ENCODE measurements at places on chromosomes 3 and 15.

GRCh38 chr15:98596131-98596530 is 52.2 kb upstream of the IGF1R start:
- no peak for DNase-seq

DNA sequence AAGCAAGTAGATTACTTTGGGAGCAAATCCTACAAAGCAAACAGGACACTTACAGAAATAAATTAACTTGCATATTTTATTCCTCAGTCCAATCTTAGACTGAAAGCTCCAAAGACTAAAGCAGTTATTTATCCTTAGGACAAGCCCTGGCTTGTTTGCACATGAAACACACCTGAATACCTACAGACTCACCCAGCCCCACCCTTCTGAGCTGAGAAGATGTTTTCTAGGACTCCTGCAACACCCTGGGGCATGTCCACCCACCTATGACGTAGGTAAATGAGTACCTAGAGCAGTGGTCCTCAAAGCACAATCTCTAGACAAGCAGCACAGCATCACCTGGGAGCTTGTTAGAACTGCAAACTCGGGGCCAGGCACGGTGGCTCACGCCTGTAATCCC is 80.8 kb downstream of the ANXA2 start:
- DNase-seq = no peak

GRCh38 chr3:133926736-133927539 is 31.3 kb upstream of the RAB6B start:
- no peak for DNase-seq

- no peak for DNase-seq
These were observed 9.4 kb downstream of the VHL start for GRCh38 chr3:10150987-10151386.

GRCh38 chr3:158766364-158766763 is 34.1 kb upstream of the RARRES1 start:
- DNase-seq = no peak

DNA sequence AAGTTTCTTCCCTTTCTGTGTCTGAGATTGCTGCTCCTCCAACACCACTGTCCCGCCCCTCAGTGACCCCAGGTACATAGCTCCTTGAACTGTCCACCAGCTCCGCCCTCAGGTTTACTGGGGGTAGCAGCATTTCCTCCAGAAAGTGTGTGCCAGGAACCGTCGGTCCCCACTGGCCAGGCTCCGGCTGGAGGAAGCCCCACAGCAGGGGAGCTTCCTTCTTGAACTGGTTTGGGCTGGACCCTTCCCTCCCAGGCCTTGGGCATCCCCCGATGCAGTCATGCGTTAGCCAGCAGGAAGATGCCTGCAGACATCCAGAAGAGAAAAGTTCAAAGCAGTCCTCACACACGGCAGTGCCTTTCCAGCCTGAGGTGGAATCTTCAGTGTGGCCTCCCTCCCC is 19.7 kb downstream of the PAK6 start:
- DNase-seq = no peak

GRCh38 chr15:38532728-38533127 is 31.9 kb downstream of the RASGRP1 start:
- DNase-seq = no peak

GRCh38 chr3:73685061-73685460 is 60.3 kb upstream of the PDZRN3 start:
- no peak for DNase-seq

GRCh38 chr15:64454282-64454681 is 6.1 kb upstream of the ZNF609 start:
- DNase-seq = no peak

DNA sequence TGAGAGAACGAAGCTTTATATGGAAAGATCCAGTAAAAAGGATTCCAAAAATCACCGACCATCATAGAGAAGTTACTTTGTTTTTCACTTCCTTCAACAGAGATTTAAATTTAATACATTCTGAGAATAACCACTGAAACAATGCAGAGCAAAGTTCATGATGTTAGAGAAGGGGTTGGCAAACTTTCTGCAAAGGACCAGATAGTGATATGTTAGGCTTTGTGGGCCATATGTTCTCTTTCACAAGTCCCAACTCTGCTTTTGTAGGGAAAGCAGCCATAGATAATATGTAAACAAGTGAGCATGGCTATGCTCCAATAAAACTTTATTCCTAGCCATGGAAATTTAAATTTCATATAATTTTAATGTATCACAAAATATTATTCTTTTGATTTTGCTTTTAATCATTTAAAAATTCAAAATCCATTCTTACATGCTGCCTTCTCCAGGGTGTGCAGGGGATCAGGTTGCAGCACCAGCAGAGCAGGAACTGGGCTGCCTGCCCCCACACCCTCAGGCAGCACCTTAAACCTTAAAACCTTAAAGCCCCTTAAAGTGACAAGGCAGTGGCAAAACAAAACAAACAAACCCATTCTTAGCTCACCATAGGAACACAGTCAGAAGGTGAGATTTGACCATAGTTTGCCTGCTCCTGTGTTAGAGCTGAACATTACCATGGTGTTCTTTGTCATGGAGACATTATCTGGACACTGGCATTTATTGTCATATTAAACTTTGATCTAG is 16.9 kb upstream of the IGSF10 start:
- no peak for DNase-seq

- DNase-seq = no peak
These were observed 136.3 kb downstream of the NSMCE3 start for GRCh38 chr15:29133321-29133720.

DNA sequence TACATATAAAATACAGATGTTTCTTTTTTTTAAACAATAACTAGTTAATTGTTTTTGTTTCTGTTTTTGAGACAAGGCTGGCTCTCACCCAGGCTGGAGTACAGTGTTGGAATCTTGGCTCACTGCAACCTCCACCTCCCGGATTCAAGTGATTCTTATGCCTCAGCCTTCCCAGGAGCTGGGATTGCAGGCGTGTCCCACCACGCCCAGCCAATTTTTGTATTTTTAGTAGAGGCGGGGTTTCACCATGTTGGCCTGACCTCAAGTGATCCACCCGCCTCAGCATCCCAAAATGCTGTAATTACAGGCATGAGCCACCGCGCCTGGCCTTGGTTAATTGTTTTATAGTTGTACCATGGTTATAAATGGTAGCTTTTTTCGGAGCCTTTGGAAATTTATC is 72.3 kb downstream of the PIAS1 start:
- DNase-seq = no peak

GRCh38 chr15:93469994-93470393 is 381.0 kb upstream of the RGMA start:
- DNase-seq = no peak

DNA sequence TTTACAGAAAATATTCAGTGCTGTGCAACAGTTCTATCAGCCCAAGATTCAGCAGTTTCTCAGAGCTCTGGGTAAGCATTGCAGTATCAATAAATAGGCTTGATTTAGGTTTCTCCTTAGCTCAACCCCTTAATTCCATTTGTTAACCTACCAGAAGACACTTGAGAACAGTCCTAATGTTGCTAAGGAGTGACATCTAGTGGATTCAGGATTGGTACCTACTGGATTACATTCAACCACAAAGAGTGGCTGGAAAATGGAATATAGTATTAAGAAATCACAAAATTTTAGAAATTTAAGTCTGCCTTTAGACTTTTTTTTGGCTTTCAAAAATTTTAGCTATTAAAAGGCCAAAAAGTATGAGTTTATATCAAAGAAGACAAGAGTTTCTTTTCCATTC is 34.7 kb downstream of the POLG start:
- DNase-seq = peak; percentile 61

DNA sequence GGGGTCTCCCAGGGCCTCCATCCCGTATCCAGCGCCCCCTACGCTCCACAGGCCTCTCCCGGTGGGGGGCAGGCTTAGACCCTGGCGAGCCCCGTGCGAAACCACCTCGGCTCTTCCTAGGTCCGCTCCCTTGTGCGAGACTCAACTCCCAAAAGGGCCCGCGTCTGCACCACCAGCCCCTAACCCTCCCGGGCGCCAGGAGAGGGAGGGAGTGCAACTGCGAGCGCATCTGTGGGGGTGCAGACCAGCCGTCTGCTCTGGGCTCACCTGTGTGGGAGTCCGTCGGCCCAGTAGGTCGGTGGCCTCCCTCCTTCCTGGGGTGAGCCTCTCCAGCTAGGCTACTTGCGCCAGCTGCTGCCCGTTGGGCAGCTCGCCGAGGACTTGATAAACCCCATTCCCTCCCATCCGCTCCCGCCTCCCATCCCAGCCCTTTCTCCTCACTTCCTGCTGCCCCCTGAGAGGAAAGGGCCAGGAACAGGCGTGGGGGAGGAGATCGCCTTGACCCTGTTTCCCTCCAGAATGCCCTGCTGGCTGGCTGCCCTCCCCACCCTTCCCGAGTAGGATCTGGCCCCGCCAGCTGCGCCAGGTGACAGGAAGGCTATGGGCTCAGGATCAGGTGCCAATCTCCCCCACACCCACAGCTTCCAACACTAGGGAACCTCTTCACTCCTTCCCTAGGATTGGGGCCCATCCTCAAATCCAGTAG is at the start of gene HYAL2:
Gene HYAL2, minus strand, starts transcription at position 360 of the 706 bp plus-strand sequence. CDS start 2,256 bp downstream, outside the sequence.
- peak; percentile 29 for DNase-seq

GRCh38 chr3:183518491-183519251 is 36.8 kb downstream of the KLHL6 start:
- no peak for DNase-seq

- no peak for DNase-seq
These were observed 61.9 kb upstream of the SLC6A1 start for GRCh38 chr3:10930666-10931040.

- peak; percentile 89 for DNase-seq
These were observed 132.4 kb downstream of the SNRK start for GRCh38 chr3:43418601-43419272.

DNA sequence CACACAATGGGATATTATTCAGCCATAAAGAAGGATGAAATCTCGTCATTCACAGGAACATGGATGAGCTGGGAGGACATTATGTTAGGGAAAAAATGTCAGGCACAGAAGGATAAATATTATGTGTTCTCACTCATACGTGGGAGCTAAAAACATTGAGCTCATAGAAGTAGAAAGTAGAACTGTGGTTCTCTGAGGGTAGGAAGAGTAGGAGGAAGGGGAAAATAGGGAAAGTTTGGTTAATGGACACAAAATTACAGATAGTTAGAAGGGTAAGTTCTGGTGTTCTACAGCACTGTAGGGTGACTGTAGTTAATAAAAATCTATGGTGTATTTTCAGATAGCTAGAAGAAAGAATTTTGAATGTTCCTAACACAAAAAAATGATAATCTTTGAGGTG is 102.6 kb upstream of the LIPC start:
- DNase-seq = no peak

DNA sequence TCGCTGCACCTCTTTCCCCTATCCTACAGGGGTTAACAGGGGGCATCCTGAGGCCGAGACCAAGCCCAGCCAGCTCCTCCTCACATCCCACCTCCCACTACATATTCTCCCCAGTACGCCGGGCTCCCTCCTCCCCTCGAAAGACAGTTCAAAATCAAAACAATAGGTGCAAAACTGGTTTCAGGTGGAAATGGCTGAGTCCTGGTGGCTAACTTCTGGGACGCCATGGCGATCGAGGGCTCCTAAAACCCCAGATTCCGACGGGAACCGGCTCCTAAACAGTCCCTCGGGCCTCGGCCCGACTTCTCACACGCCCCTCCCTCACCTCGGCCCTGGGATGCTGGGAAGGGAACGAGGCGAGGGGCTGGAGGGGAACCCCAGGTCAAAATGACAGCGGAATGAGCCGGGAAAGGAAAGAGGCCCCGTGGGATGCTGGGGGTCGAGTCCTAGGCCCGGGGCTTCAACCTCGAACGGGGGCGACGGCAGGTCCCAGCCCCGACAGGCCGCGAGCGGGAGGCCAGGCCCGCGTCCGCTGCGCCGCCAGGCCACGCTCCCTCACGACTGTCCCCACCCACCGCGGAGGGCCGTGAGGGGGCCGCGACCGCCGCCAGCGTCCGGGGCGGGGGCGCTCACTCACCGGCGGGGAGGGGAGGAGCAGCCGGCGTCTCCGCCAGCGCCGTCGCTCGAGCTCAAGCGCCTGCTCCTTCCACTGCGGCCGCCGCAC is 492 bp downstream of the TMCC1 start:
- no peak for DNase-seq

GRCh38 chr3:169260296-169260695 is 403.2 kb downstream of the MECOM start:
- peak; percentile 60 for DNase-seq

DNA sequence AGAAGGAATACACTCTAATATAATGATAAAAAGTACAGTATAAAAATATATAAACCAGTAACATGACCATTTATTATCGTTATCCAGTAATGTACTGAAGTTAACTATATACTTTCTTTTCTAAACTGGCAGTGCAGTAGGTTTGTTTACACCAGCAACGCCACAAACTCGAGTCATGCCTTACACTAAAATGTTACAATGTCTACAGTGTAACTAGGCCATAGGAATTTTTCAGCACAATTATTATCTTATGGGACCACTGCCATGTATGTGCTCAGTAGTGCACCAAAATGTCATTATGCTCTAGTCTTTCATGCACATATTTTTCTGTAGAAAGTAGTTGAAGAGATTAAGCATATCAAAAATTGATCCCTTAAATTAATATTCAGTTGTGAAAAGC is 609.8 kb upstream of the BCHE start:
- no peak for DNase-seq

DNA sequence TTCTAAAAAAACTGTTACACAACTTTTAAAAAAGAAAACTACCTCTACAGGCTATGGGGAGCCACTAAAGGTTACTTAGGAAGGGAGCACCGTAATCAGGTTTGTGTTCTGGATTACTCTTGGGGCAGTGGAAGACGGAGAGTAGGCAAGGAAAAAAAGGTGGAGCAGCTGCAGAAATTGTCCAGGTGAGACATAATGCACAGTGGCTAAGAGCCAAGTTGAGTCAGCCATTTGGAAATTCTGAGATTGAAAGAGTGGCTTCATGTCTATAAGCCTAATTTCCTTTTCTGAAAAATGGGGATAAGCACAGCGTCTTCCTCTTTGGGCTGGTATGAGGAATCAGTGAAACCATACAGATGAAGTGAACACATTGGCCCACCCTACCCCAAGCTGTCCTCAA is 195.2 kb downstream of the CADPS start:
- DNase-seq = no peak

GRCh38 chr3:105369500-105370371 is 3.0 kb downstream of the ALCAM start:
- peak; percentile 85 for DNase-seq

- peak; percentile 78 for DNase-seq
These were observed 451.1 kb upstream of the KCNMB2 start for GRCh38 chr3:178084938-178085816.

Measured in cardiac fibroblast (primary cell).